ENCODE measurements at places on chromosomes 13 and 19.

GRCh38 chr19:6527893-6528543 is 2.8 kb upstream of the TNFSF9 start:
- no peak for DNase-seq

DNA sequence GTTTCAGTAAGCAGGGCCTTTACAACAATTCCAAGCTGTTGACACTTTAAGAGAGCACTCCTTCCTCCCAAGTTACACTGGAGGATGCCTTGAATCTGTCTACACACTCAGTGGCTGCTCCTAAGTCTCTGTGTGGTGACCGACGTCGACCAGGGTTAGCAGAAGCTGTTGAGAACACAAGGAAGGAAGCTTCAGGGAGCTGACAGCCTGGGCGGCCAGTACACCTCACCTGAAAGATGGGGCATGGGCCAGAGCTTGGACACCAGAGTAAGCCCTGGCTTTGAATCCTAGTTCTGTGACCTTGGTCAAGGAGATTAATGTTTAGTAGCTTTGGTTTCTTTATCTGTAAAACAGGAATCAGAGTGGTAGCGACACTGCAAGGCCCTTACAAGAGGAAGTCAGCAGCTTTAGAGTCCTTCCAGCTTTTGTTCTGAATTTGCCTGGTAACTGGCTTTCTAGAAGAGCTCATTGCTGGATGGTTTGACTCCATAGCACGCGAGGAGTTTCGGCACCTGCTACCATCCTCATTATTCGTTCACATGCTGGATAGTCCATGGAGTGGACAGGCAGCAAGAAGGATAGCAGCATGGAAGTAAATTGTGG is 214.2 kb downstream of the FGF9 start:
- no peak for DNase-seq

DNA sequence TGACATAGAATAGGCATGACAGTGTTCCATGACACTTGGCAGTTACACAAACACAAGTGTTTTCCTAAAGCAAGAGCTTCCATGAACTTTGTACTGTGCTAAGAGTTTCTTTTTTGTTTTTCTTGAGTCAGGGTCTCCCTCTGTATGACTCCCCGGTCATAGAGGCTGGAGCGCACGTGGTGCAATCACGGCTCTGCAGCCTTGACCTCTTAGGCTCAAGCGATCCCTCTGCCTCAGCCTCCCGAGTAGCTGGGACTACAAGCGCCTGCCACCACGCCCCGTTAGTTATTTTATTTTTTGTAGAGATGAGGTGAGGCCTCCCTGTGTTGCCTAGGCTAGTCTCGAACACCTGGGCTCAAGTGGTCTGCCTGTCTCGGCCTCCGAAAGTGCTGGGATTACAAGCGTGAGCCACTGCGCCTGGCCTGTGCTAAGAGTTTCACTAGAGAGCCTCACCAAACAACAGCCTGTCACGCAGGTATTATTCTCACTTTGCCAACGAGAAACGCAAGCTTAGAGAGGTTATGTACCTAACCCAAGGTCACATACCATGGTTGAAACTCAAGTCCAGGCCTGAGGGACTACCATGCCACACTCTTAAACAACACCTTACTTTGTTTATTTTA is 355.9 kb downstream of the KLF12 start:
- no peak for DNase-seq

GRCh38 chr13:77579959-77580358 is 44.5 kb downstream of the SCEL start:
- no peak for DNase-seq

DNA sequence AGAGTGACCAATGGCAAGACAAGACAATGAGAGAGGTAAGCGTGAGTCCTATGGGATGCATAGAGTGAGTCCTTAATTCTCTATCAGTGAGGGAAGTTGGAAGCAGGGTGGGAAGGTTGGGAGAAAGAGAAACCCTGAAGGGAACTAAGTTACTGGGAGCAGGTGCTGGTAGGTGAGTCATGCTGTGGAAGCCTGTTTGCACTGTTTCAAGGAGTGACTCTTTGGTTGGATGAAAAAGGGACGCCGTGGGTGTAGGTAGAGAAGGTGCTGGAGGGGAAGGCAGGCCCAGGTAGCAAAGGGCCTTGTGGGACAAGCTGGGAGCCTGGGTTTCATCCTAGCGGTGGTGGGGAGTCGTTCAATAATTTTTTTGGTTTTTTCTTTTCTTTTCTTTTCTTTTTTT is 21.9 kb downstream of the IGFL1 start:
- DNase-seq, result no peak

- DNase-seq, result no peak
Observed at GRCh38 chr19:14731200-14731599, 41.4 kb downstream of the ZNF333 start.

DNA sequence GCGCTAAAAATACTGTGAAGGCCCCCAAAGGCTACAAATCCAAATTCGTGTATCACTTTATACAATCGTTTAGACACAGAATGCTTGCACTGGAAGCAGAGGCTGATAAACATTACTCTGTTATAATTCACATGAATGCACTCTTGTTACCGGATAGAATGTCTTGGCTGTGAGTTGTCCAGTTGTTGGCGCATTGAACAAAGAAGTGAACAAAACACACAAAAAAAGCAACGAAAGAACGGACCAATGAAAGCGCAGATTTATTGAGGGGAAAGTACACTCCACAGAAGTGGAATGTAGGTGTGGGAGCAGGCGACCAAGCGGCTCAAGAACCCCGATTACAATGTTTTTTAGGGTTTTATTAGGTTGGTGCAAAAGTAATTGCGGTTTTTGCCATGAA is 529 bp upstream of the ZNF418 start:
- DNase-seq, result no peak

DNA sequence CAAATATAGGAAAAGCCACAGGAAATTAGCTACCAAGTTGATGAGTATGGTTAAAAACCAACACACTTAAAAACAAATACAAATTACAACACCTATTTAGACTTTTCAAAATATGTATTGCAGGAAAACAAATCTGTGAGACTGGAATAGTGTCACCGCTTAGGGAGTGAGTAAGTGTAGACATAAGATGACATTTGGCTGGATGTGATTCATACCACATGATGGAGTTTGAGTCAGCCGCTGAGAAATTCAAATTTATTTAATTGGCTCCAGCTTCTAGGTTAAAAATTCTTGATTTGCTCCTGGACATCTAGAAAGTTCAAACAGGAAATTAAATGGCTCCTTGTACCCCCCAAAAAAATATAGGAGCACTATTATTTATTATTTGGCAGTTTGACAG is 531.7 kb downstream of the SLITRK1 start:
- no peak for DNase-seq

- DNase-seq, result no peak
Observed at GRCh38 chr19:45467115-45467455, 711 bp upstream of the FOSB start.

DNA sequence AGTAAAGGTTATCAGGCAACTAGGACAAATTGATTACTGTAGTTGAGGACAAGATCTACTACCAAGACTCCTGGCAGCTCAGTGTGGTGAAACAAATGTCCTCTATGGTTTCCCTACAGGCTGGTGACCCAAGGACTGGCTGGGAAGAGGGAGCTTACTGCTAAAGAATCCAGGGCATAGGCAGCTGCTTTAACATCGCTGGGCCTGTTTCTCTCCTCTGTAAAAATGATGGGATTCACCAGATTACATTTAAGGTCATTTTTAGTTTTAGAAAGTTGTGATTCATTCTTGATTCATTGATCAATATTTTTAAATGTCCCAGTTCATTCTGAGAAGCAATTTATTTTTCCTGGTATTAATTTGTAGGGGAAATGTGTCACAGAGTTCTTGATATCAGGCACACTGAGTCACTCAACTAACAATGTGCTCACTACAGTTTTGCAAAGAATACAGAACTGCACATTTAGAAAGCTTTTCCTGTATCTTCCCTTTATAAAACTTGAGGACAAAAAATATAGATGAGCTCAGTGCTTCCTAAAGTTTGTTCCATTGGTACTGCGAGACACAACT is 19.6 kb upstream of the FAM124A start:
- DNase-seq, result no peak

- no peak for DNase-seq
Observed at GRCh38 chr13:107373551-107373950, 805.6 kb upstream of the ARGLU1 start.

DNA sequence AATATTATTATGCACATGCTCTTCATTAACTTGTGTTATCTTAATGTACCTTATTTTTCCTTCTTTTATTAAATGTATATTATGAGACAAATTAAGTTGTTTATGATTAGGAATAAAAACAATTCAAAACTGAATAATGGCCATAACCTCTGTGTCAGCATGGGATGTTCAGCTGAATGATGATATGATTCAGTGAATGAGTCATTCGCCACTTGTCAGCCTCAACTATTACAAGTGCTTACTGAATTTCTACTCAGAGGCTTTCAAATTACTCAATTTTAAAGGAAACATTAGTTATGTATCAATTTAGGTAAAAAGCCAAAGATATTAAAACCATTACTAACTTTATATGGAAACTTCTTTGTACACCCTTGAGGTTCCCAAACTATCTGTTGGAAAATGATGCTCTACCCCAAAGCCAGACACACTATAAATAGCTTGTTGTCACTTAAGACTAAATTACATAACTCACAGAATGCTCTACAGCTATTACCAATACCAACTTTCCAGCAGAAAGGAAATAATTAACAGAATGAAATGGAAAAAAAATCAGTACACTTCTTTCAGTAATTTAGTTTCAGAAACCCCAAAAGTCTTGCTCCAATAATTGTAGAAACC is 14.4 kb downstream of the LIG4 start:
- DNase-seq, result no peak

- no peak for DNase-seq
Observed at GRCh38 chr13:40163066-40164000, 503.1 kb downstream of the FOXO1 start.

GRCh38 chr19:38400361-38400760 is 2.5 kb upstream of the FAM98C start:
- DNase-seq, result no peak

DNA sequence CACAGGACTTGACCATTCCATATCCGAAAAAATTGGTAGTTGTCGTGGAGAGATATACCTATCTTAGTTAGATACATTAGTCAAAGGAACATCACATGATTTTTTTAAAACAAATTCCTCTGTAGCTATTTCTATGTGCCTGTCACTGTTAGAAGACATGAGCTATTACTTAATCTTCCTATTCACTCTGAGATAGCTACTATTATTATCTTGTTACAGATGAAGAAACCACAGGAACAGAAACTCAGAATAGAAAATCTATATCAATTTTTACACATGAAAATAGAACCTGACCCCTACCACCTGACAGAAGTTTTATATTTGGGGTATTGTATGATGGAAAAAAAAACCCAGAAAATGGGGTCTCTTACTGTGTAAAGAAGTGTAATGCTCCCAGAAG is 68.9 kb upstream of the TDRD3 start:
- no peak for DNase-seq

DNA sequence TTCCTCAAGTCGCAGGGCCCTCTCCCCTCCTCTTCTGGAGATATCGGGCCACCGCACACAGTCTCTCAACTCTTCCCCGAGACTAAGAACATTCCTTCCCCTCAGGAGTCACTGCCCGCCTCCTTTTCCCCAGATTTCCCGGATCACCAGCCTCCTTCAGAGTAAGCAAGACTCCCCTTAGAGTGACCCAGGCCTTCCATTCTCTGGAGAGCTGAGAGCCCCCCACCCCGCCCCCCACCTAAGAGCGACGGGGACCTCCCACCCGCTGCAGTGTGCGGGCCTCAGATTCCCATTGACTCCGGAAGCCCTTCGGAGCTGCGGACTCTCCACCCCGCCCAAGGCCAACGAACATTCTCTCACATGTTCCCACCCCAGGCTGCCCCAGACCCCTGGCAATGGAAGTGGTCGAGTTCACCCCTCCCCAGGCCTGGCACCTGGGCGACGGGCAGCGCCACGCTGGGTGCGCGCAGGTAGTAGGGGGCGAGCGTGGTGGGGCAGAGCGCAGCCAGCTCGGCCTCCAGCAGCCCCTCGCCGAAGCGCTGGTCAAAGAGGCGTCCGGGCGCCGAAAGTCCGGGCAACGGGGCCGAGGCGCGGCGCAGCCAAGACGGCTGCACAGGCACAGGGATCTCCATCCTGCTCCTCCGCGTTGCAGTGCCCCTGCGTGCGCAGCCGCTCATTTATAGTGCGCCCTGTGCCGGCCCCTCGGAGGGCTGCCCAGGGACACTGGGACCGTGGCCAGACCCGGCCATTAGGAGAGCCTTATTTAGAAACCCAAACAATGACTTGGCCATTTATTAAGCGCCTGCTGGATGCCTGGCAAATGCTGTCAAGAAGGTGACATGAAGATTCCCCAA is at the start of gene HSPB6:
HSPB6 (minus strand) TSS at position 653 of the 854 bp plus-strand sequence; CDS start at position 632, 21 bp downstream.
- DNase-seq, result no peak

Data from KG1 (cell line).